DMS153 (cell line): ENCODE measurements at places on chromosomes 2 and 18.
A peak's percentile ranks its signal among the peaks of the same experiment; 100 is the strongest.

GRCh38 chr18:74065366-74065765, 82.3 kb downstream of the FBXO15 start:
- DNase-seq, result no peak

DNA sequence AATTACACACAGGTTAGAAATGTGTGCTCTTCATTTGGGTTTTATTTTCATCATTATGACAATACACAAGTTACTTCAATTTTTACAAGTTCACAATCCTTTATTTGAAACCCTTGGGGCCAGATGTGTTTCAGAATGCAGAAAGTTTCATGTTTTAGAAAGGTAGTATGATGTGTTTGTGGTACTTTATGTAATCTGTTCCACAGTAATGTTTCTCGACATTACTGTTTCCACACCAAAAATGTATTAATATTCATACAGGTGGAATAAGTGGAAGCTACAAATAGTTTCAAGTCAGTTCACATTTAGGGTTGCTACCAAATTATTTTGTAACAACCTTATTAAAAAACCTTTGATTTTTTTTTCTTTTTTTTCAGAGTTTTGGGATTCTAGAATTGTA, 10.4 kb downstream of the UBE2E3 start:
- DNase-seq, result no peak

GRCh38 chr18:52648201-52648600, 308.2 kb downstream of the DCC start:
- DNase-seq, result no peak

DNA sequence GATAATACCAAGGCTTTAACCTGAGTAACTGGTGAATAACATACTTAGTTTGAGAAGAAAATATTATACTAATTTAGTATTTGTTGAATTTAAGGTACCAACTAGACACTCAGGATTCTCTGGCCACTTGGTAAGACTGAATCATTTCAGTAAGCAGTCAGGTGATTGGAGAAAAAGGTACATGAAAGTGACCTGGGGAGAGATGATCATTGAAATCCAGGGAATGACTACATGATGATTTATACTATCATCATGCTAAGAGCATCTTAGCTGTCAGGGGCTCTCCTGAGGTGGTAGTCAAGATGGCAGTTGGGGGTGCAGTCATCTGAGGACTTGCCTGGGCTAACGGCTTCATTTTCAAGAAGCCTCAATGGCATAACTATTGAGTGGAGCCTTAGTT, 571.2 kb upstream of the ACVR2A start:
- DNase-seq, result no peak

GRCh38 chr2:163836167-163836566, 100.4 kb upstream of the FIGN start:
- DNase-seq, result no peak

DNA sequence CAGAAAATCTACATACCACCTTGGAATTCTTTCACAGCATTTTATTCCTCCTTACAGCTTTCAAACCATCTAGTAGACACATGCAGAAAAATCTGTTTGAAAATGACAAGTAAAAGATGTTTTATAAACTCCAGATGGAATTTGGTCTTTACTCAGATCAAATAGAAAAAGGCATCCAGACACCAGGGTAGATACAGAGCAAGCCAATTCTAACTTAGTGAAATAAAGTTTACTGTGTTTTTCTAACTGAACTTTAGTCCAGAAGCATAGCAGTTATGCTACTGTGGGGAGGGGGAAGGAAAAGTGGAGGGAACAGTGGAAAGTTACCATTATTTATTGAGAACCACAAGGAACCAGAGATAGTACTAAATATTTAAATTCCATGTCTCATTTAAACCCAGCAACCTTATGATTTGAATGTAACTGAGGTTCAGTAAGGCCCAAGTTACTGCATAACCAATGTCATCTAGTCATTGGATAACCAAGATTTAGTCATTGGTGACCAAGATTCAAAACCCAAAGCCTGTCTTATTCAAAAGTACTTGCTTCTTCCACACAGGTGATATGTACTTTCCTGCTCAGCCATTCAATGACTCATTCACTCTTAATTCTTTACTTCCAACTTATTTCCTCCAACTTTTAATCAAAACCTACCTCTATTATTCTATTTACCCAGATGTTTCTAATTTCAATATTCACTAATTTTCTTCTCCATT, 57.7 kb downstream of the RAD51AP2 start:
- DNase-seq, result no peak

- no peak for DNase-seq
Observed at GRCh38 chr2:191931329-191931728, 84.4 kb upstream of the CAVIN2 start.

DNA sequence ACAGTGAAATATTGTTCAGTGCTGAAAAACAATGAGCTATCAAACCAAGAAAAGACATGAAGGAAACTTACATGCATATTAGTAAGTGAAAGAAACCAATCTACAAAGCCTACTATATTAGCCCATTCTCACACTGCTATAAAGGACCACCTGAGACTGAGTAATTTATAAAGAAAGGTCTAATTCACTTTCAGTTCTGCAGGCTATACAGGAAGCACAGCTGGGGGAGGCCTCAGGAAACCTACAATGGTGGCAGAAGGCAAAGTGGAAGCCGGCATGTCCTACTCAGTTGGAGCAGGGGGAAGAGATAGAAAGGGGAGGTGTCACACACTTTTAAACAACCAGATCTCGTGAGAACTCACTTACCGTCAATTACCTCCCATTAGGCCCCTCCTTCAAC, 232.1 kb downstream of the TMX3 start:
- DNase-seq, result no peak

- no peak for DNase-seq
Observed at GRCh38 chr18:65768120-65768778, 17.4 kb downstream of the CDH7 start.

- DNase-seq, result no peak
Observed at GRCh38 chr2:217065012-217065290, 205.1 kb upstream of the TNP1 start.

DNA sequence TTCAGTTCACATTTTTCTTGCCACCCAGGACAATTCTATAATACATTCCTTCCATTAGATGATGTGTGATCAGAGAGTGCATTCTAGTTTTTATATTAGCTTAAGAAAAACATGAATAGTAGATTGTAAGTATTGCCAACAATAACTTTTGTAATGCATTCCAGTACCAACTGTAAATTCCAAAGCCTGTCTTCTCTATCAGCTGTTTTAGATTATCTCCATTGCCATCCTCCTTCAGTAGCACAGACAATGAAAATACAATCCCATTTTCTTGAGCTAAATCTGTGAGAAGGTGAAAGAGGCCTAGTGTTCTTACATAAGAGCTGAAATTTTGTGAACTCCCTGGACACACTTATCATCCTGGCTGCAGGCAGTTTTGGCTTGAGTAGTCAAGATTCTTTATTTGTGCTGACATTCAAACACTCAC, 103.9 kb downstream of the CCBE1 start:
- DNase-seq, result no peak

DNA sequence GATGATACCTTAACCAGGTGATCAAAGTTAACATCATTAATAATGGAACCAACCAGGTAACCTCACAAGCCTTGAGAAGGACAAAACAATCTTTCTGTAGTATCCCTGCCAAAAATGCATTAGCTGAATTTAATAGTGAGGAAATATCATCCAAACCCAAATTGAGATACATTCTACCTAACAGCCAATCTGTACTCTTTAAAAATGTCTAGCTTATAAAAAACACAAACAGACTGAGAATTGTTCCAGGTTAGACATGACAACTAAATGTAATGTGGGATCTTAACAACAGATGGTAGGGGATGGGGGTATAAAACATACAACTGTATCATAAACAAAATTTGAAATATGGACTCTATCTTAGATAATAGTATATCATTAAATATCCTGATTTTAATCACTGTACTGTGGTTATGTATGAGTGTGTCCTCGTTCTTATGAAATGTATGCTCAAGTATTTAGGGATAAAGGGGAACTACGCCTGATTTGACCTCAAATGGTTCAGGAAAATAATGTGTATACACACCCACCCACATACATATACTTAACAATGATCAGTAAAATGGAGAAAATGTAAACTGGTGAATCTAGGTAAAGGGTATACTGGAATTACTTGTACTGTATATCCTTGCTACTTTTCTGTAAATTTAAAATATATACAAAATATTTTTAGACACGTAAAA, 1.7 kb downstream of the FANCL start:
- DNase-seq, result no peak

DNA sequence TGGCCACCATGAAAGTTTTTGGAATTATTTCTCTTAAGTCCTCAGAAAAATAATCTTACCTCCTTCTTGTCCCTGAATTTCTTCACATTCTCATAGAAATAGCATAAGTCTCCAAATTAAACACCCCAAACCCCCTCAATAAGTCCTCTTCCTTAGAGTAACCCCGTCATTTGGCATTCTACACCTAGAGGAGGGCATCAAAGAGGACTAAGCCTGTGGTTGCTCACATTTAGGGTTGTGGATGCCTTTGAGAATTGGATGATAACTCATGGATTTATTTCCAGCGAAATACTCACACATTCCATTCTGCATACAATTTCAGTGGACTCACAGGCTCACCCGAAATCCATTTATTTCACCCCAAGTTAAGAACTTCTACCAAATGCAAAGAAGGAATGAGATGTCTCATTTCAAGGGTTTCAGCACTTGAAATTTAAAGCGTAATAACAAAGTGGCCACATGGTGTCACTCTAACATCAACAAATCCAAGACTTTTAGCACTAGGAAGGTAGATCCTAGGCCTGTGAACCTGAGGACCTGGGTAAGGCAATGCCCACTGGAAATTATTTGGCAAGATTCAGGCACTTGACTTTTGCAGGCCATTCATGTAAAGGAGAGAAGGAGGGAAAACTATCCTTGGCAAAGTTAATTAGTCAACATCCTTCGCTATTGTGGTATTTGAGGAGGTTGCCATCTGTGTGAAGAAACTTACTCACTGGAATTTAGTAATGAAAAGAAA, 24.6 kb downstream of the DYTN start:
- peak; percentile 57 for DNase-seq

DNA sequence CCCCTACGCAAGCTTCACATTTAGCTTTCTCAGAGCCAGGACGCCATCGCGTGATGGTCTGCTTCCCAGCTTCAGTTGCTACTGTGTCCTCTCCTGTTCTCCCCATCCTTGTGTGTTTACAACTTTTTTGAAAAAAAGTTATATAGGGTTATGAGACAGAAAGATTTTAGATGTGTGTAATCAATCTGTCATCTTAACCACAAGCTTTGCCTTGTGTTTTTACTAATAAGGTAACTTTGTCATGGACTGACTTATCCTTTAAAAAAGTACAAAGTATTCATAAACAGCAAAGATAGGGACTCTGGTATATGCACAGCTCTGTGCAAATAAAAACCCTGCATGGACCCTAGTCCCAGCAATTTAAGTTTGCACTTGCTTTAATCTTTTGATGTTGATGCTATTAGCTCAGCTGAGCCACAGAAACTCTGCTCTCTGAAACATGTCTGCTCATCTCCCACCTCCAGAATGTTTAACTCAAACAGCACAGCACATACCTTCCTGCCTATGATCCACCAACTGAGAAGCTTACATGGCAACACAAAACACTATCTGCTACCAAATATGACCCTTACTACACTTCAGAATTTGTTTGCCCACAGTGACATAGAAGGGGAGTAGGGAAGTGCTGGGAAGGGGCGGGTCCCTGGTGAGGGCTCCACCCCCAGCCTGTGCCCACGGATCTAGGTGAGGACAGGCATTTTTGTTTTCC, 42.7 kb downstream of the SAP130 start:
- DNase-seq, result no peak

DNA sequence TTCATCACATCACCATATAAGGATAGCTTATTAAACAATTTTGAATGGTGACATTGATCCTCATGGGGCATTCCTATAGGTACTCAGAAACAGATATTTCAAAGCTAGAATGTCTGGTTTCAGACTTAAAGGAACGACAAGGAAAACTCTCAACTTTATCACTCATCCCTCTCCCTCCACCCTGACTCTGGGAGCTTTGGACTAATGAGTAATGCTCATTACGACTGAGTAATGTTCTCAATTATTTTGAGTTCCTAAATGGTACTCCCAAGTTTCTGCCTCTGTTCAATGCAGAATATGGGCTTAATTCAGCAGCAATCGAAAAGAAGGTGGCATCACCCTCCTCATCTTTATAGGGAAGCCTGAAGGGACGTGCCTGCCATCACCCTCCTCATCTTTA, 43.4 kb downstream of the RFX8 start:
- DNase-seq, result no peak

DNA sequence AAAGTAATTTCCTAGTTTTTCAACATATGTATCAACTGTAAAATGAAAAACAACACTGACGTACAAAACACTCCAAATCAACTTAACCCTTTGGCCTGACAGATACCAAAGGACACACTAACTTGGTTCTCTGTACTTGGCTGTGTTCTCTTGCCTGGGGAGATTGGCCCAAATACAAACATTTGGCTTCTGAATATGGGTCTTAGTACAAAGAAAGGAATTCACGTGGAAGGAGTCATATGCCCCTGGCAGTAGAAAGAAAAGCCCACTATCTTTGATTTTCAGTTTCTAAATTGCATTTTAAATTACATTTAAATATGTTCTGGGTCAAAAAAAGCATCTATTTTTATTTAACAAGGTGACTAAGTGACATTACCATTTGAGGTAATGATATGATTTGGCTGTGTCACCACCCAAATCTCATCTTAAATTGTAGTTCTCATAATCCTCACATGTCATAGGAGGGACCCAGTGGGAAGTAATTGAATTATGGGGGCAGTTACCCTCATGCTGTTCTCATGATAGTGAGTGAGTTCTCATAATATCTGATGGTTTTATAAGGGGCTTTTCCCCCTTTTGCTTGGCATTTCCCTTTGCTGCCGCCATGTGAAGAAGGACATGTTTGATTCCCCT, 153.6 kb upstream of the CCDC195 start:
- no peak for DNase-seq

- DNase-seq, result no peak
Observed at GRCh38 chr2:191666732-191667131, 11.2 kb upstream of the NABP1 start.

DNA sequence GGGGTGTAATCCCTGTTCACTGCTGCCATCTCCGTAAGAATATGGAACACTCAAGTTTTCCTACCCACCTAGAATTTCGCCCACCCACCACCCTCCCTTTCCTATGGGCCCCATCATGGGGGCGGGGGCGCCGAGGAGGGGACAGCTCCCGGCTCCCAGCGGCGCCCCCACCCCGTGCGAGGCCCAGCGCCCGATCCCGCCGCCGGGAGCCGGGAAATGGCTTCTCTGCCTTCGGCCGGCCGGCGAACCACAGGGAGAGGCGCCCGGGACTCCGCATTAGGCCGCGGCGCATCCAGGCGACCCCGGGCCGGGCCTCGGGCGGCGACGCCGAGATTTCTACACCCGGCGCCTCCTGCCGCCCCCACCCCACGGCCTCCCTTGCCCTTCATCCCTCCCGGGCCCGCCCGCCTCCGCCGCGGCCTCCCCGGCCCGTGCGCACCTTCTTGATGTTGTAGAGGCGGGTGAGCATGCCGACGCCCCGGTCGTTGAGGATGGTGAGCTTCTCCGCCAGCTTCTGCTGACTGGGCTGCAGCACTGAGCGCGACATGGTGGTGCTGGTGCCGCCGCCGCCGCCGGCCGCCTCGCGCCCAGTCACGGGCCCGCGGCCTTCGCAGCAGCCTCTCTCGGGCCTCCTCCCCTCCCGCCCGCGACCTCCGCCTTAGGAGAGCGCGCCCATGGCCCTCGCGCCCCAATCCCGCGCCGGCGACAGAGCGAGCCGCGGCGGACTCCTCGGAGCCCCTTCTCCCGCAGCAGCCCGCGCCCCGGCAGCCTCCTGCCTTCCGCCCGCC, 510 bp downstream of the NCKAP1 start:
- no peak for DNase-seq

- DNase-seq, result no peak
Observed at GRCh38 chr2:72603481-72603880, 222.4 kb downstream of the EXOC6B start.

- DNase-seq, result no peak
Observed at GRCh38 chr2:52502476-52502860, 1265.1 kb upstream of the CHAC2 start.
